Fibroblast of the aortic adventitia (primary cell): ENCODE measurements at places on chromosomes 7 and 10.

DNA sequence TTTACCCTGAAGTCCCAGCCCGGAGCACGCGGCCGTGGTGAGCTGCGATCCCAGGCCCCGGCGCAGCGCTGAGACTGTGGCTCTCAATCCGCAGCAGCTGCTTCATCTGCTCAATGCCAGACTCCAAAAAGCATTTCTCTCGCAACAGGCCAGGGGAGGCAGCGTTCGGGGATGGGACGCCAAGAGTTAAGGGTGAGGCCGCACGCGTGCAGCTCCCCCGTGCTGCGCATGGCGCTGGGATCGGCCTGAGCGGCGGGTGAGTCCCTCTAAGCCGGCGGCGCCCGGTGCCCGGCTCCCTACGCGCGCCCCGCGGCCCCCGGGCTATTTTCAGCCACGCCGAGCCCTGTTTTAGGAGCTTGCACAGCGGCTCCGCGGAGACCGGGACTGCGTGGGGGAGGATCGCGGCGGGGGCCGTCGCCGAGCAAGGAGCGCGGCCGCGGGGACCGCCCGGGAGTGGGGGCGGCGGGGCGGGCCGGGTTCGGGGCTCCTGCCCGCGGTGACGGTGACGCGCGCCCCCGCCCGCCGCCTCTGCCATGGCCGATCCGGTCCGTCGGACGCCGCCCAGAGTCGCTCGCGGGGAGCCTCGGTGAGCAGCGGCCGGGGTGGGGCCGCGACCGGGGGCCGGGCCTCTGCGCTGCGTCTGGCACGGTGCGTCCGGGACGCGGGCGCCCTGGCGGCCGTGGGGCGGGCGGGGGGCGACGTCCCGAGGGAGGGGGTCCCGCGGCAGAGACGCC, 29.4 kb upstream of the JAKMIP3 start:
- no peak for DNase-seq

DNA sequence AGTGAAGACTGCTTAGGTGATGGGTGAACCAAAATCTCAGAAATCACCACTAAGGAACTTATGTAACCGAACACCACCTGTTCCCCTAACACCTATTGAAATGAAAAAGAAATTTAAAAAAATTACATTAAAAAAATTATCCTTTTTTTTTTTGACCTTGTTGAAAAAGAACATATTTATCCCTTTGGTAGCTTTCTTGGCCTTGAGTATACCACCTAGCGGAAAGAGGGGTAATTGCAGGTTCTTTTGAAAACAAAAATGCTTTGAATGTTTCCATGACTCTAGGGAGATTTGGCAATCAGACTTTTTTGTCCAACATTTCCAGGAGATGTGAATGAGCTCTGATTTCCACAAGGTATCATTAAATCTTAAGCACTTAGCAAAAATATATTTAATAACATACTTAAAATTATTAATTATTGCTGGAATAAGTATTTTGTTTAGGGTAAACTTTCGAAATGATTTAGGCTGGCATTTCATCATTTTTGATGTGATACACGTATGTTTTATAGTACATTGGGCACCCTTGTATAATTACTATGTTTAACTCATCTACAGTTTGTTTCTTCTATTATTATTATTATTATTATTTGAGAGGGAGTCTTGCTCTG, 47.0 kb upstream of the ELMO1 start:
- DNase-seq: peak; percentile 41

DNA sequence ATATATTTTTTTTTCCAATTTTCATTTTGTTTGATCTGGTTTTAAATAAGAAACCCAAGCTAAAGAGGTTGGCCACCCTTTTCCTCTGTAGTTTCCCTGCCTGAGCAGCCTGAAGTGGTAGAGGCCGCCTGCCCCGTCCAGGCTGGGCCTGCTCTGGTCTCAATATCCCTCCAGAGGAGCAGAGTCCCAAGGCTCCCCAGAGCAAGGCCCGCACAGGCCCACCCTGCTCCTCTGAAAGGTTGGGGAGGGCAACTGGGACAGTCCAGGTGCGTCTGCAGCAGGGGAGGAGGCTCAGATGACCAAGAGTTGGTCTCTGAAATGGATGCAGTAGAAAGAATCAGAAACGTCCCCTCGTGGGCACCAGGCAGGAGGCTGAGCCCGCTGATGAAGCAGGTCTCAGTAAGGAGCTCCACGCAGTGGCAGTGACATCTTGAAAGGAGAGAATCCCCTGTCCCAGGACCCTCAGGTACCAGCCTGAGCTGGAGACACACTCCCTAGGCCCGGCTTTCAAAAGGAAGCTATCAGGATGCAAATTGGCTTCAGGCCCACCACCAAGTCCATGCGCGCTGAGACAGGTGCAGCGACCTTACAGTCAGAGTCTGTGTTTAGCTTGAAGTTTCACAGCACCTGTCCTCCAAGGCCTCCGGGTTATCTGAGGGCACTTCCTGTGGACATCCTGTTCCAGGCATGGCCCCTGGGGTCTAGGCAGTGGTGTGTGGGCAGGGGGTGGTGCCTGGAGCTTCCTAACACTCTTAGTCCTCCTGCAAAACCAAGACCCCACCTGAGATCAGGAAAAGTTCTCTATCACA, 37.7 kb downstream of the EN2 start:
- DNase-seq: no peak

DNA sequence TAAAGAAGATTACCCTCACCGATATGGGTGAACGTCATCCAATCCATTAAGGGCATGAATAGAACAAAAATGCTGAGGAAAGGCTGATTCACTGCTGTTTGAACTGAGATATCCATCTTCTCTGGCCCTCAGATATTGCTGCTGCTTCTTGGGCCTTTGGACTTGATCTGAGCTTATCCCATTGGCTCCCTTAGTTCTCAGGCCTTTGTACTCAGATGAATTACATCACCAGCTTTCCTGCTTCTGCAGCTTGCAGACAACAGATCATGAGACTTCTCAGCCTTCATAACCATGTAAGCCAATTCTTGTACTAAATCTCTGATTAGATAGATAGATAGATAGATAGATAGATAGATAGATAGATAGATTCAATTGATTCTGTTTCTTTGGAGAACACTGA, 40.2 kb downstream of the CYCS start:
- no peak for DNase-seq

DNA sequence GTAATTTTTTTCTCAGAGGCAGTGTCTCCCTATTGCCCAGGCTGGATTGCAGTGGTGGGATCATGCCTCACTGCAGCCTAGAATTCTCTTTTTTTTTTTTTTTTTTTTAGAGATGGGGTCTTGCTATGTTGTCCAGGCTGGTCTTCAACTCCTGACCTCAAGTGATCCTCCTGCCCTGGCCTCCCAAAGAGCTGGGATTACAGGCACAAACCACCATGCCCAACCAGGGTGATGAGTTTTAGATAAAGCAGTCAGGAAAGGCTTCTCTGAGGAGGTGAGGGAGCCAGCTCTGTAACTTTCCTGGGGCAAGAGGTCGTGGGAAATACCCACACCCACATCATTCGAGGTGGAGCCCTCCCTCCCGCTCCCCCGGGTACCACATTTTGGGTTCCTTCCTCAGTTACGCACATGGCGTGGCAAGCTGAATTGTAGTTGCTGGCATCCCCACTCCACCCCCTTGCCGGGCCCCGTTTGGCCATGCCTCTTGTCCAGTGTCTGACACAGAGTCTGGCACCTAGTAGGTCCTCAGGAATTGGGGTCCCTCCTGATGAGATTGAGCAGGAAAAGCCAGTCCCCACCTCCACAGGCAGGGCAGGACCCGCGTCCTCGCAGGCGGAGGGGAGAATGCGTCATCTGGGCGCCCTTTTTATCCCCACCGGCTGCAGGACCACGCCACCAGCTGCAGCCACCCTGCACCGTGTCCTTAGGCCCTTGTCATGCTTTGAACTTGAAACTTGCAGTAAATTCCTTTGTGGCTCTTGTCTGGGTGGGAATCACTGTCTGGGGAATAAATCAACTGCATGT, 43.4 kb downstream of the CLIP2 start:
- no peak for DNase-seq

DNA sequence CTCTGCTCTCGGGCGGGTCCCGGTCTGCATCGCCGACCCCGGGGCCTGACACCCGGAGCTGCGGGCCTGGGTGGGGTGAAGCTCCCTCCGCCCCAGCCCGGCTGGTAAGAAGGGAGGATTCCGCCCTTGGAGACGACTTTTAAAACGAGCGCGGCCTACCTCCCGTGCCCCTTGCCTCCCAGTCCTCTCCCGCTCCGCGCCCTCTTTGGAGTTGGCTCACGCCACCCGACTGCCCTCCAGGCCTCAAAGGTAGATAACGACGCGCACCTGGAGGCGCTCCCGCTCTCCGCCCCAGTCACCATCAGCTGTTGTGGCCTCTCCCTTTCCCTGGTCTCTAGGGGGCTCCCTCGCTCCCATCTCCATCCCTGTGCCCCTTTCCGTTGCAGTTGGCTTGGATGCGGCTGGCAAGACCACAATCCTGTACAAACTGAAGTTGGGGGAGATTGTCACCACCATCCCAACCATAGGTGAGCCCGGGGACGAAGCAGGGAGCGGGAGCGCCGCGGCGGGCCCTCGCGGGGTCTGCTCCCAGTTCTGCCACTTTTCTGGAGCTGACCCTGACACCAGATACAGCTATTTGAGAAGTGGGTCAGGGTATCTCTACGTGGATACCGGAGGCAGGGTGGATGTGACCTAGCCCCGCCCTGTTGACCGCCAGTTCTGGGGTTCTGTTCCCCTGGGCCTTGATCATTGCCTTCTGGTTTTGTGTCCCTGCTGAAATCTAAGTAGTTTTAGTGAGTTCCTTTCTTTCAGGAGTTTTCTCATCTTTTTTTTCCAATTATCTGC, 679 bp downstream of the ARF5 start:
- peak; percentile 51 for DNase-seq

GRCh38 chr10:44397476-44398225, 12.8 kb upstream of the CXCL12 start:
- DNase-seq: no peak

- no peak for DNase-seq
These were observed 41.9 kb downstream of the CALML3 start for GRCh38 chr10:5566614-5567013.

DNA sequence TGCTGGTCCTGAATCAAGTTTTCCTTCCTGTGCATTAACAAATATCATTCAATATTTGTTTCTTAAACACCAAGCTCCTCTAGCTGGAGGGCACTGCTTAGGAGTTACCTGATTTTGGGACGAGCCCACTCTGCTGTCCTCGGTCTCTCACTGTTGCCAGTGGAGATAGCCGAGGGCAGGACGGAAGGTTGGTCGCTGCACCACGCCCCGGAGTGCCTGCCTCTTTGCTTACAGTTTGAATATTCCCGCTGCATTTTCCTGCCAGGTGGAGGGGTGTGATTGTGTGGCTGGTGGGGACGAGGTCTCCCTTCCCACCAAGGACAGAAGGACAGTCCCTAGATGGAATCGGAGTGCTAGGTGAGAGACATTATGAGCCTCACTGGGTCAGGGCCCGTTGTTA, 201.5 kb downstream of the DNAJB6 start:
- DNase-seq: no peak

DNA sequence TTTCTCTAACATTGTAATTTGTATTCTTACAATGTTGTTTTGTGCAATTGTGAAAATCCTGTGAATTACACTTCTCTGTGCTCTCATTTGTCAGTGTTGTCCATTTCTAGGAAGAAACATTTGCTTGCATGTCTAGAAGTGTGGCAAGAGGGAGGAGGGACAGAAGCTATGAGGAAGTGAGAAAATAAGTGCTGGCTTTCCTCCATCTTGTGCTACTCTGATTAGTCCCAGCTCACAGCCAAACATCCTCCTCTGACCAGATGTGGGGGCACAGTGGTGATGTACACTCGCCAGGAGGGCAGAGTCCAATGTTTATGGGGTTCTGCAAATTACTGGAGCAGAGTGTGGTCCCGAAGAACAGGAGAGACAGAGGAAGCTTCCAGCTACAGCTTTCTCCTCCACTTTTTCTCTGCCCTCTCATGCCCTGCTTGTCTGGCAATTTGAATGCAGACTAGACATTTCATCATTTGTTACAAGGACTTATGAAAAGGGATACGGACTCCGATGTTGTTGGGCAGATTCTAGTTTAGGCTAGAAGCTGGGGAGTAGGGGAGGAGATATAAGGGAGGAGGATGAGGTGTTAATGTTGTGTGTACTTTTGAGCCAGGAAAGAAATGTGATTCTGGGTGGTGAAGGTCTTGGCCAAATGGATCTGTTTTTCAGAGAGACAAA, 131.0 kb upstream of the C1GALT1 start:
- DNase-seq: peak; percentile 2

DNA sequence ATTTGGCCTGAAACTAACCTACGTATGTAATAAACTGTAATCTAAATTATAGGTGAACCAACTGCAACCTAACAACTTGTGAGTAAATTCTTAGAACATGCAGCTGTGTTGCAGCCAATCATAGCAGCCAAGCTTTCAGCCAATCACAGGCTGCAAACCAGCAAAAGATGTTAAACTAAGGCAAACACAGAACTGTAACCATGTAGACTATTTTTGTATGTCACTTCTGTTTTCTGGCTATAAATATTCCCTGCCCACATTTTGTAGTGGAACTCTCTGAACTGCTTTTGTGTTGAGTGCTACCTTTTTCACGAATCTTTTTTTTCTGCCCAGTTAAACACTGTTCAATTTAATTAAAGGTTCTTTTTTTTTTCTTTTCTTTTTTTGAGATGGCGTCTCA, 28.2 kb upstream of the ZPBP start:
- DNase-seq: no peak

DNA sequence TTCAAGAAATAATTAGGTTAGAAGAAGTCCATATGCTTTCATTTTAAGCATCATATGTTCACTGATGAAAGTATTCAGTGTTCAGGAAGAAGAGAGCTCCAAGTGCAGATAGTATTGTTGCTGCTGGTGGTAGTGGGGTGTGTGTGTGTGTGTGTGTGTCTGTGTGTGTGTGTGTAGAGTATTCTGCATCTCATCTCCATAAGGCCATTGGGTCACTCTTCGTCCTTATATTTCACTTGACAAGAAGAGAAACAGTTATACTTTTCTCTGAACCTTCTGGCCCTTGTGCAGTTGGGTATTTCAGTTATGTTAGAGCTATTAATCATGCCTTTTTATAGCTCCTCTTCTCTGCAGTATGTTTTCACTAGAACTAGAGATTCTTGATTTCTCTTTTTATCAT, 26.2 kb downstream of the ADAM22 start:
- DNase-seq: no peak

- DNase-seq: peak; percentile 96
These were observed at the start of gene VPS50 for GRCh38 chr7:93231799-93232672. Gene VPS50 (plus strand): TSS chr7:93232366. CDS start chr7:93232468, 102 bp downstream.

DNA sequence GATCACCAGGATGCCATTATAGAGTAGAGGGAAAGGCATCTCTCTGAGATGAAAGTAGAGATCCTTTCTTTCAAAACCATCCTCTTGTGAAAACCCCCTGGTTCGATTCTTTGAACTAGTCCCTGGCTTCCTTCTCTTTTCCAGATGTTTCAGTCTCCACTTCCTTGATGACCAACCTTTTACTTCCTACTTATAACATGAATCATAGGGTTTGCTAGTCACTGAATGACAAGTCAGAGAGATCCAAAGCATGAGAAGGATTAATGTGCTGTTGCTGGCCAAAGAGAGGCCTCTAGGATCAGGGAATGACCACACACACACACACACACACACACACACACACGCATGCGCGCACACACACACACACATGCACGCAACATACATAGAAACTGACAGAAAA, 161.1 kb upstream of the FRMD4A start:
- DNase-seq: no peak

GRCh38 chr7:132755538-132756483, 179.5 kb upstream of the PLXNA4 start:
- DNase-seq: no peak
